ENCODE measurements at places on chromosomes 7 and 10.

- no peak overlapping the region for H3K4me3 ChIP-seq
- peaks cover 95% of the 10 kb centered on the region for H3K36me3 ChIP-seq
- no peaks in the 10 kb centered on the region for H3K4me1 ChIP-seq
- no peak for DNase-seq
Observed at GRCh38 chr7:87188930-87189329, 30.6 kb downstream of the TMEM243 start.

DNA sequence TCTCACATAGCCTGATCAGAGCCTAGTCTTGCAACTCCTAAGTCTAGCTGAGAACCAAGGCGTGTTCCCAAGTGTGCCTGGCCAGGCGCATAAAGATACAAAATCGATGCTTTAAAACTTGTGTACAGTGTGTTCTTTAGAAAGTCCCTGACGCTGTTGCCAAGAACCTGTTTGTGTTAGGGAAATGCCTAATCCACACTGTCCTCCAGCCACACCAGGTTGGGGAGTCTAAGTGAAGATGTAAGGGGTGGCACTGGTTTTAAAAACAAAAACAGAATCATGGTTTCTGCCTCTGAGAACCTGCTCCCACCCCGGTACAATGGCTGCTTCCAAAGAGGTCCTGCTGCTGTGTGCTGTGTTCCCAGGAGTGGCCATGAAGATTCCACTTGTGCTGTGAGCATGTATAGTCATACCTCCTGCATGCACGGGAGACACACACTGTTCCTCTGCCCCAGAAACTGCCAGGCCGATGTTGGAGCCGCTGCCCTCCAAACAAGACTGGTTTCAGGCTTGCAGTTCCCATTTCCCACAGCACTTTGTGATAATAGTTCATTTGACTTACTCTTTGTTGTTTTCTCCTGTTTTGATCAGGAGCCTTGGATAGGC lies 88.5 kb downstream of the CCNY start:
- no peak for DNase-seq
- H3K36me3 ChIP-seq, result no peaks in the 10 kb centered on the region
- no peaks in the 10 kb centered on the region for H3K27me3 ChIP-seq
- H3K4me3 ChIP-seq, result no peak overlapping the region
- peaks cover 59% of the 10 kb centered on the region for H3K4me1 ChIP-seq

DNA sequence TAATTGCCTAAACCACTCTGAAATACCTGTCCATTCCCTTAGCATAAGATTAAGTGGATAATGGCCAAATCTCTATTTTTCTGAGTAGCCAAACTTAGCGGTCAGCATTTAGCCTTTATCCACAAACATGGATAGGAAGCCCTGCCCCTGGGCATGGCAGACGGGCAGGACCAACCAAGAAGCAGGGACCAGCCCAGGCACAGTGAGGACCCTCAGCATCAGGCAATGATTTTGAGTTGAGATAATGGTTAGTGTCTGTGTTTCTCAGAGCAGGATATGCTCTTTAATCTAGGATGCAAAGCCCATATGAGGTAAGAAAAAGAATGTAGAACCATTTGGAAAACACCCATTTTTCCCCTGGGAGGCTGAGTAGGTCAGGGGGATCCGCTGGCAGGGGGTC lies 131.7 kb downstream of the DPP6 start:
- H3K4me3 ChIP-seq, result no peak overlapping the region
- no peaks in the 10 kb centered on the region for H3K36me3 ChIP-seq
- no peak overlapping the region for H3K27ac ChIP-seq
- H3K4me1 ChIP-seq, result no peaks in the 10 kb centered on the region

- no peak overlapping the region for H3K4me3 ChIP-seq
- no peak for DNase-seq
- no peaks in the 10 kb centered on the region for H3K36me3 ChIP-seq
- H3K4me1 ChIP-seq, result no peaks in the 10 kb centered on the region
- no peaks in the 10 kb centered on the region for H3K27me3 ChIP-seq
Observed at GRCh38 chr7:125924037-125924436, 994.4 kb upstream of the POT1 start.

DNA sequence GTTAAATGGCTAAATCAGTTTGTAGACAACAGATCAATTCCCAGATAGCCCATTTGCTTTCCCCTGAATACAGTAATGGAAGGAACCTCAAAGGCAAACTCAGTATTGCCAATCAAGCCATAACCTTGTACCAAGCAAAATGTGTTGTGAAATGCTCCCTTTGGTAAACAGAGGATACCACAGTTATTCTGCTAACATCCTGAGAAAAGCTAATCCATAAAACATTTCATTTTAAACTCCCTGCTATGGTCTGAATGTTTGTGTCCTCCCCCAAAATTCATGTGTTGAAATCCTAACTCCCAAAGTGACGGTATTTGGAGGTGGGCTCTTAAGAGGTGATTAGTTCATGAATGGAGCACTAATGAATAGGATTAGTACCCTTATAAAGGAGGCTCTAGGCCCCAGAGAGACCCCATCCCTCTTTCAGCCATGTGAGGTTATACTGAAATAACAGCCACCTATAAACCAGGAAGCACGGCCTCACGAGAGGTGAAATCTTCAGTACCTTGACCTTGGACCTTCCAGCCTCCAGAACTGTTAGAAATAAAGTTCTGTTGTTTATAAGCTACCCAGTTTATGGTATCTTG lies 89.3 kb upstream of the RNF148 start:
- no peak for DNase-seq
- H3K27me3 ChIP-seq, result no peaks in the 10 kb centered on the region
- no peaks in the 10 kb centered on the region for H3K36me3 ChIP-seq
- no peak overlapping the region for H3K4me3 ChIP-seq
- H3K4me1 ChIP-seq, result no peaks in the 10 kb centered on the region
- no peak overlapping the region for H3K27ac ChIP-seq

- H3K4me3 ChIP-seq, result no peak overlapping the region
- no peaks in the 10 kb centered on the region for H3K36me3 ChIP-seq
- H3K27ac ChIP-seq, result peak overlapping the region; percentile 31
- peaks cover 33% of the 10 kb centered on the region for H3K4me1 ChIP-seq
- no peaks in the 10 kb centered on the region for H3K27me3 ChIP-seq
Observed at GRCh38 chr10:50322077-50322476, 70.8 kb upstream of the ASAH2 start.
